GM10248 (cell line): ENCODE measurements at places on chromosomes 16 and 17.

DNA sequence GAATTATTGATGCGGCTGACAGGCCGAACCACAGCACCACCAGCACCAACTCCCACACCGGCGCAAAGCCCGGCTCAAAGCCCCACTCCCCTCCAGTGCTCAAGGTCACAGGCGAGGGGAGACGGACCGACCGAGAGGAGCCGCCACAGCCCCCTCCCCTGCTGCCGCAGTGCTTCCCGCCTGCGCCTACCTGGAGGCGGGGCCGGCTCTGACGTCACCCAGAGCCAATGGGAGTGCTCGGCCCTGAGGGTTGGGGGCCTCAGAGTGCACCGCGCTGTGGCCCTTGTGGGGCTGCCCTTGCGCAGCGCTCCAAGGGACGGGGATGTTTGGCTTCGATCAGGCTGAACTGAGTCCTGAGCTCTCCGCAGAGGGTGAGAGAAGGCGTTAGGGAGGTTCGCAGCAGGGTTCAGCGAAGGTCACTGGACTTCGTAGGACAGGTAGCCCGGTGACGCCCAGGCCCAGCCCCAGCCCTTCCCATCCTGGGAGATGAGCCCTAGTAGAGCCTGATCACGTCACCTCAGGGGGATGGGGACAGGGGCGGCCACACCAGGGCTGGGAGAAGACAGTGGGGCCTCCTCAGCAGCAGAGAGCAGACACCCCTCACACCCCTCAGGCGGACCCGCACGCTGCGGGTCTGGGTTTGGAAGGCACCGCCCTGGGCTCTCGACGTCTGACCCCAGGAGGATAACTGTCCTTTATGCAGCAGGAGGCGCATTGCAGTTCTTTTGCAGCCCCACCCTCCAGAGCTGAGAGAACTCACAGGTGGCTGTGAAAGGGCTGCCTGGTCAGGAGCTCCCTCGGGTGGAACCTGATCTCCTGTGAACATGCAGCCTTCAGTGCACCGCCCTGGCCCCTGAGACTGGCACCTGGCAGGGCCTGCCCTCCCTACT, 1.5 kb downstream of the NDRG4 start:
- DNase-seq, result peak; percentile 26

- peak; percentile 85 for DNase-seq
Observed at GRCh38 chr17:67293251-67294203, 48.5 kb upstream of the HELZ start.

DNA sequence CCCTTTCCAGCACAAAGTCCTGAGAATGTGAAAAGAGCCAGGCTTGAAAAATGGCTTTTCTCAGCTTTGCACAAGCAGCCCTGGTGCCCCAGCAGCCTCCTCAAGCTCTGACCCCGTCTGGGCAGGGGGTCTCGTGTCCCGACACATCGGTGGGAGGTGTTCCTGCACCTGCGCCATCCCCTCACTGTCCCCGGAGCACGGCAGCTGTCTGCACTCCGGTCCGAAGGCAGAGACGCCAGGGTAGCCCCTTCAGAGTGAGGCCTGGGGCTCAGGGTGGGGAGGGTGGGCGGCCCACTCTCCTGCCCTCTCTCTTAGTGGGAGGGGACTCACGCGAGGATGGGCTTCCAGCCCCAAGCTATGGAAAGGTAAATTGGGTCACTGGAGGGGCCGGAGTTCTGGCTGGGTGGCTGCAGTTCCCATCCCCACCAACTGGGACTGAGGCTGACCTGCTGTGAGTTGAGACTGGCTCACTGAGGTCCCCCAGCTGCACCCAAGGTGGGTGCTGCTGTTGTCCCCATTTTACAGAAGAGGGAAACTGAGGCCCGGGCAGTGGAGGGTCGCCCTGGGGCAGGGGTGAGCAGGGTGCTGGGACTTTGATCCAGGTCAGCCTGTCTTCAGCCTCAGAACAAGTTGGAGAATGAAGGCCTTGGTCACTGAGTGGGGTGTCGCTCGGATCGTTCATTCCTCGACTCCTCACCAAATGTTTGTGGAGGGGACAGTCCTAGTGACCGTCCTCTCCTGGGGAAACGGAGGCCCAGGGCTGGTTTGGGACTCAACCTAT, 2.3 kb upstream of the BAIAP3 start:
- no peak for DNase-seq

GRCh38 chr16:66093191-66093590, 273.3 kb upstream of the CDH5 start:
- no peak for DNase-seq

DNA sequence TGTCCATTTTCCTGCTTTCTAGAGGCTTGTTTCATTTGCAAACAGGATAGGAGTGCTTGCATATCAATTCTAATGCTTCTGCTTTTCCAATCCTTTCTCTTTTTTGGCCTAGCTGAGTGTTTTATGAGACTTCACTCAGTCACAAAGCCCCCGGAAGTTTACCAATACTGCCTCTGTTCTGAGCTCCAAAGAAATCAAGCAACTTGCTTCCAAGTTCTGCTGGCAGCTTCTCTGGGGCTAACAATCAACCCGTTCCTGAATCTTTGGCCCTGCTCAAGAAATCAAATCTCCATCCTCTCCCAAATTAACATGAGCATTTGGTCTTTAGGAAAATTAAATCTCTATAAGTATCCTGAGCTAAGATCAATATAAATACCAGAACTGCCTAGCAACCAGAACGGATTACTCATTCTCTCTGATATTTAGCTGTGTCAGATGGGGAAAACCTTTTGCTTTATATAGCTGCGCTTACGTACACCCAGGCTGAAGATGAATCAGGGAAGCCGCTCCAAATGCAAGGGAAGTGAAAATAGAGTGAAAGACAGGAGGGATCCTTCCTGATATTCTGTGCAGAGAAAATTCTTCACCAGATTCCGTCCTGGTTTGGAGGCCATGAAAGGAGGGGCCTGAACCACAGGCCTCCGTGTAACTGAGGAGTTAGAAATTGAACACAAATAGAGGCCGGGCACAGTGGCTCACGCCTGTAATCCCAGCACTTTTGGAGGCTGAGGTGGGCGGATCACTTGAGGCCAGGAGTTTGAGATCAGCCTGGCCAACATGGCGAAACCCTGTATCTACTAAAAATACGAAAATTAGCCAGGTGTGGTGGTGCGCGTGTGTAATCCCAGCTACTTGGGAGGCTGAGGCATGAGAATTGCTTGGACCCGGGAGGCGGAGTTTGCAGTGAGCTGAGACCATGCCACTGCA, 23.3 kb upstream of the GRB2 start:
- DNase-seq, result no peak

GRCh38 chr17:65035704-65036103, 20.8 kb downstream of the GNA13 start:
- no peak for DNase-seq

DNA sequence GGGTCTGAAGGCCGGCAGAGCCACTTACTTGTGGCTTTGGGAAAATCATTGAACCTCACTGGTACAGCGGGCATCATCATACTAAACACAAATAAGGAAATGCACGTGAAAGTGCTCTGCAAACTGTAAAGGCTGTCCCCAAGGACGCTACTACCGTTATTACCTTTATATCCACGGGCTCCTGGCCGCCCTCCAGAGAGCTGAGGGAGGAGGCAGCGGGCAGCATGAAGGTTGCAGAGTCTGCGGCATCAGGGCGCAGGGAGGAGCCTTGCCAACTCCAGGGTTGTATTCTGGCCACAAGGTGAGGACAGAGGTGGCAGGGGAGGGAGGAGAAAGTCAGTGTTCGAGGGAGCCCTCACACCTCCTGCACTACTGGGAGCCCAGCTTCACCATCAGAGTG, 68.3 kb upstream of the GCSH start:
- DNase-seq, result no peak

DNA sequence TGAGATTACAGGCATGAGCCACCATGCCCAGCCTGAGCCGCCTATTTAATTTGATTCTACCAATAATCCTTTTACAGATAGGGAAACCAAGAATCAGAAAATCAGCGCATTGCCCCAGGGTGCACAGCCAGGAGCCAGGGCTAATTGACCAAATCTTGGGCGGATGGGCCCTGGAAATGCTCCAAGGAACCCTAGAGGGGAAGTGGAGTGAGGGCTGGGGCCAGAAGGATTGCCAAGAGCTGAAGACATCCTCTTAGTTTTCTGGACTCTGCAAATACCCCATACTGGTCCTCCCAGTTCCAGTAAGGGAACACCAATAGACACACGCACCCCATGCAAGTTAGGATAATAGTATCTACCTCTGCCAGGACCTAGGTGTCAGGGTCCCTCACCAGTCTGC, 3.8 kb downstream of the FHOD1 start:
- DNase-seq, result no peak

DNA sequence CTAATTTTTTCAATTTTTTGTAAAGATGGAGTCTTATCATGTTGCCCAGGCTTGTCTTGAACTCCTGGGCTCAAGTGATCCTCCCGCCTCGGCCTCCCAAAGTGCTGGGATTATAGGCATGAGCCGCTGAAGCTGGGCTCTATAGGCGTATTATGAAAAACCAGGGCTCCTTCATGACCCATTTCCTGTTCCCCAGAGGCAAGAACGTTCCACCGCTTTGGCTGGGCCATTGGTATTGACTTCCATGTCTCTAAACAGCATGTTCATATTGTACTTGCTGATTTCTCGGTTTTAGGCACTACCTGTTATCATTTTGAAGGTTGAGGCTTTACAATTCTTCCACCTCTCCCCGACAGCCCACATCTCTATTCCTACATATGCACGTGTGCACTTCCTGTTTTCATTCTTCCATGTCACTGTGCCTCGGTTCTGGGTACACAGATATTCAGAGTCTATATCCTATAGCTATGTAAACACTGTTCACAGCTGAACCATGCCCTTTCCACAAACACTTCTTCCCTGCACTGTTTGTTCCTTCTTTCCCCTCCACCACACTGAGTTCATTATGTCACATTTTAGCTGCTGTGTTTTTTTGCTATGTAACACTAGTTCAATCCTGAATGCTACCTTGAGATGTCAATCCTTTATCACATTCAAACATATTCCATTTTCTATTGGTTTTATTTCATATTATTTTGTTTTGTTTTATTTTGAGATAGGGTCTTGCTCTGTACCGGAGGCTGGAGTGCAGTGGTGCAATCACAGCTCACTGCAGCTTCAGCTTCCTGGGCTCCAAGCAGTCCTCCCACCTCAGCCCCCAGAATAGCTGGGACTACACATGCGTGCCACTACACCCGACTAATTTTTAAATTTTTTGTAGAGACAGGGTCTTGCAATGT, 16.8 kb upstream of the MAPK3 start:
- DNase-seq, result no peak
